ENCODE measurements at places on chromosomes 2 and 18.

GRCh38 chr2:108594982-108595464 lies 60.8 kb downstream of the LIMS1 start:
- DNase-seq = no peak

- no peak for DNase-seq
Measured at GRCh38 chr2:218259099-218259961, 1.5 kb upstream of the GPBAR1 start.

- no peak for DNase-seq
Measured at GRCh38 chr2:65939687-65940086, 495.2 kb upstream of the MEIS1 start.

DNA sequence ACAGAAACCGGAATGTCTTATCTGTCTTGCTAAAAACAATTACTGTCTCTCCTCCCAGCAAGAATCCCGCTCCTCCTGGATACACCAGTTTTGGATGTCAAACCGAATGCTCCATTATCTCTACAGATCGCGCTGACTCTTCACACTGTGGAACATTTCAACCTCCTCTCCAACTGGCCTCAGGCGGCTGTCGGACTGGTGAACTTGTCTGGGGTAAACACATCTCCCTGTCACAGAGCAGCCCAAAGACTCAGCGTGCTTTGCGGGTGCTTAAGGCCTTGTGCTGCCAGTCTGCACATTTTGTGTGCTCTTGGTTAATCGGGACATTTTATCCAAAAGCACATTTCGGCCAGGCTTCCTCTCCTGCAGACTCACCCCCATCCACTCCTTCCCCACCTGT lies 173.1 kb downstream of the ICOS start:
- no peak for DNase-seq

DNA sequence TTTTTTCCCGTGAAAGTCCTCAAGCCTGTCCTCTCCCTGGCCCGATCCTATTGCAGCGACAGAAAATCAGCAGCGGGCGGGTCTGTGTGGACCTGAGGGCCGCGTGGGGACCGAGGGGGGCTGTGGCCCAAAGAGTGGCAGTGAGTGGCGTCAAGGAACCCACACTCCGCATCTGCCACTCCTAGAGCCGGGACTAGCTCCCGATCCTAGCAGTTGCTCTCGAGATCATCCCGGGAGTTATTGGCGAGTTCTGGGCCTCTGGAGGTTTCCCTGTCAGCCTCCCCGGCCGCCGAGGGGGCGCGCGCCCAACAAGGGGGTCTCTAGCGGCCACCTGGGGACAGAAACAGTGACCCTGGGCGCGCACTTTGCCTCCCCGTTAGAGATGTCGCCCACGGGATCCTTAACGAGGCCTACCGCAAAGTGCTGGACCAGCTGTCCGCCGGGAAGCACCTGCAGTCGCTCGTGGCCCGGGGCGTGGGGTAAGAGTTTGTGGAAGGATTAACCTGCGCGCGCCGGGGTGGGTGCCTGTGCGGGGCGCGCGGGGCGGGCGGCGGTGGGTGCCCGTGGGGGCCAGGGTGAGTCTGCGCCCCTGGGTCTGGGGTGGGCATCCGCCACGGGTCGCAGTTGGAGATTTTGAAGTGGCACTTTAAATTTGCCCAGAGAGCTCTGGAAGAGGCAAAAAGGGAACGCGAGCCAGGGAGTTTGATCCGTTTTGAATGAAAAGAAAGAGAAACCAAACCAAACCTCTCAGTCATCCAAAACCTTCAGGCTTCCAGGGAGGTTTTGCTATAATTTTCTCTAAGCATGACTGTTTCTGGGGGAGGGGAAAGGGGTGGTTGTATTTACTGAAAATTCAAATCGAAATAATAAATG lies 3.5 kb downstream of the ADCYAP1 start:
- DNase-seq = no peak

- no peak for DNase-seq
Measured at GRCh38 chr2:126664234-126664633, 8.3 kb downstream of the GYPC start.

- DNase-seq = no peak
Measured at GRCh38 chr18:47815486-47816270, 114.8 kb downstream of the SMAD2 start.

DNA sequence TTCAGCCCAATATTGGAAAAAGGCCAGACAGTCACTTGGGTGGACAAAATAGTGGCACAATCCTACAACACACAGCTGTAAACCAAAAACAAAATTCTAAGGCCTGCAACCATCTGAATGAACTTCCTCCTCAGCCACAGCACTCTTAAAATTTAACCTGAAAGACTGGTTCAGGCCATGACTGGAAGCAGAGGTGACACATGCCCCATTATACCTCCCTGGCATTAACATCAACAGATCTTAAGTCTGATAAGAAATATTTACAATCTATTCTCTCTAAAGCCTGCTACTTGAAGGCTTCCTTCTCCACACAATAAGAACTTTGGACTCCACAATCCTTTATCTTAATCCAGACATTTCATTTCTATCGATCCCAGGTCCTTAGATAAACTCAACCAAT lies 192.4 kb upstream of the LRP1B start:
- DNase-seq = no peak

GRCh38 chr18:73614812-73615211 lies 532.8 kb downstream of the FBXO15 start:
- peak; percentile 68 for DNase-seq

GRCh38 chr2:226625946-226626345 lies 173.7 kb downstream of the IRS1 start:
- no peak for DNase-seq

- no peak for DNase-seq
Measured at GRCh38 chr2:241814643-241815476, 5.9 kb downstream of the NEU4 start.

DNA sequence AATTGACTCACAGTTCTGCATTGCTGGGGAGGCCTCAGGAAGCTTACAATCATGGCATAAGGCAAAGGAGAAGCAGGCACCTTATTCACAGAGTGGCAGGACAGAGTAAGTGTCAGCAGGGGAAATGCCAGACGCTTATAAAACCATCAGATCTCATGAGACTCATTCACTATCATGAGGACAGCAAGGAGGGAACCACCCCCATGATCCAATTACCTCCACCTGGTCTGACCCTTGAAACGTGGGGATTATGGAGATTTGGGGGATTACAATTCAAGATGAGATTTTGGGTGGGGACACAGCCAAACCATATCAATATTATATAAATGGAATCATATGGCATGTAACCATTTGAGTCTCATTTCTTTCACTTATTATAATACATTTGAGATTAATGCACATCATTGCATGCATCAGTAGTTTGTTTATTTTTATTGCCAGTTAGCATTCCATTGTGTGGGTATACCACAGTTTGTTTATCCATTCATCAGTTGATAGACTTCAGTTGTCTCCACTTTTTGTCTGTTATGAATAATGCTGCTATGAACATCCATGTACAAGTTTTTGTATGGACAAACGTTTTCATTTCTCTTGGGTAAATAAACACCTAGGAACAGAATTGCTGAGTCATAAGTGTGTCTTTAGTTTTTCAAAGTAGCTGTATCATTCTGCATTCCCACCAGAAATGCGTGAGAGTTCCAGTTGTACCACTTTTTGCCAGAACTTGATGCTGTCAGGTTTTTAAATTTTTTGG lies 5.8 kb upstream of the SRBD1 start:
- DNase-seq = peak; percentile 53

GRCh38 chr2:129778584-129778877 lies 200.9 kb upstream of the RAB6C start:
- DNase-seq = no peak

- peak; percentile 40 for DNase-seq
Measured at GRCh38 chr18:12041561-12041960, 52.1 kb upstream of the ANKRD62 start.

DNA sequence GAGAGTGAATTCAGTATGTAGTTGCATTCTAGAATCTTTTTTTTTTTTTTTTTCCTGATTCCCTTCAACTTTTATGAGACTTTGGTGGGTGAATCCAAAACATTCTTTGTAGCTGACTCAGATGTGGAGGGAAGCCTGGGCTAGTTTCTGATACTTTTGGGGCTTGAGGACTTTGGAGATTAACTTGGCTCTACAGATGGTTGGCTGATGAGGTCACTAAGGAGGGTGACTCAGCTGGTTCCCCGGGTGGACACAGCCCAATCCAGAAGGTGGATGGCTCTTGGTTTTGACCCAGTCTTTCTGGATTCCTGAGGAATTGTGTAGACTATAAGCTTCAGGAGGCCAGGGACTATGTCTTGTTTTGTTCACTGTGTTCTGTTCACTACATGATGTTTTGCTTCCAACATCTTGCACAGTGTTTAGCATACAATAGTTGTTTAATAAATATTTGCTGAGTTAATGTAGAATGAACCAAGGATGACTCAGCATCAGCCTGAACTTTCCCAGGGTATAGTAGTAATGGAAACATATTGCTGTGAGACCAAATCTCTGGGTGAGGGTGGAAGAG lies 30.5 kb downstream of the LAMA3 start:
- peak; percentile 87 for DNase-seq

DNA sequence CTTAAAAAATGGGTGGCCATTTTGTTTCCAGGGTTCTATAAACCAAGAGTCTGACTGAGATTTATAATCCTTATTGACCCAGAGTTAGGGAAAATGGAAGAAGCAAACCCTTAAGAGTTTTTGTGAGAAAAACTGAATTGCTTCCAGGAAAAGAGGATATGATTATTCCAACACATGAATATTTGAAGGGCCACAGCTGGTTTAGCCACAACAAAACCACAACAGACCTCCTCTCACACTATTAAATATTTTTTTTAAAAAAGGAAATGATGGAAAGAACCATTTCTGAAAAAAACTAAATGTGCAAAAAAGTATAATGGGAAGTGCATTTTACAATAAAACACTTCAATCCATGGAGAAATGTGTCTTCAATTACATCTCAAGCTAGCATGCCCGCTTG lies 182.7 kb downstream of the ETAA1 start:
- DNase-seq = no peak

- peak; percentile 81 for DNase-seq
Measured at GRCh38 chr2:20578895-20579825, 71.7 kb downstream of the HS1BP3 start.

DNA sequence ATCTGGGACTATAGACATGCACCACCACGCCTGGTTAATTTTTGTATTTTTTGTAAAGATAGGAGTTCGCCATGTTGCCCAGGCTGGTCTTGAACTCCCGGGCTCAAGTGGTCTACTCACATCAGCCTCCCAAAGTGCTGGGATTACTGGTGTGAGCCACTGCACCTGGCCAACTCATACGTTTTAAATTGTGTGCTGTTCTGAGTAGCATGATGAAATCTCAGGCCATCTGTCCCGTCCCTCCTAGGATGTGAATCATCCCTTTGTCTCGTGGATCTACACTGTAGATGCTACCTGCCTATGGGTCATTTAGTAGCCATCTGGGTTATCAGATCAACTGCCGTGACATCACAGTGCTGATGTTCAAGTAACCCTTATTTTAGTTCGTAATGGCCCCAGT lies 38.5 kb upstream of the RMP24 start:
- DNase-seq = no peak

DNA sequence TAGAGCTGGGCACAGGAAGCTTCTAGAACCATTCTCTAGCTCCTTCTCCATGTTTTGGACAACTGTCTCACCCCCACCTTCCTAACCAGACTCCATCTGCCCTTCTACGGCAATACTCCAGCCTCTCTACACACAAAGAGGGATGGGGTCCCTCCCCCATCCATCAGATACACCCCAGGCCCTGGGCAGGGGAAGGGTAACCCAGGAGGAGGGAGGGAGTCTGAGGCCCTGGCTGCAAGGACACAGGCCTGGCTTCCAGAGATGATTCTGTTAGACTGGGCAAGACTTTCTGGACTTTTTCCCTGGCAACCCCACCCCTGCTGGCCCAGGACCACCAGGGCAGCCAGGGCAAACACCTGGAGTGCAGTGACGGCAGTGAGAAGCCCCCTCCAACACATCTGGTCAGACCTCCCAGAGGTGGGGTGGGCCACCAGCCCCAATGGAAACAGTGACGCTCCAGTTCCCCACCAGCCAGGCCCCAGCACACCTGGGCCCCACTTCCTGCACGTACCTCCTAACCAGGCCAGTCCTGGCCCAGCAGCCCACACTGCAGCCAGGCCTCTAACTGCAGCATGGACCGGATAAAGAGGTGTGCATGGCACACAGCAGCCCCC lies 6.5 kb downstream of the CYP26B1 start:
- DNase-seq = no peak

- DNase-seq = no peak
Measured at GRCh38 chr18:66616523-66616983, 12.7 kb upstream of the CDH19 start.

DNA sequence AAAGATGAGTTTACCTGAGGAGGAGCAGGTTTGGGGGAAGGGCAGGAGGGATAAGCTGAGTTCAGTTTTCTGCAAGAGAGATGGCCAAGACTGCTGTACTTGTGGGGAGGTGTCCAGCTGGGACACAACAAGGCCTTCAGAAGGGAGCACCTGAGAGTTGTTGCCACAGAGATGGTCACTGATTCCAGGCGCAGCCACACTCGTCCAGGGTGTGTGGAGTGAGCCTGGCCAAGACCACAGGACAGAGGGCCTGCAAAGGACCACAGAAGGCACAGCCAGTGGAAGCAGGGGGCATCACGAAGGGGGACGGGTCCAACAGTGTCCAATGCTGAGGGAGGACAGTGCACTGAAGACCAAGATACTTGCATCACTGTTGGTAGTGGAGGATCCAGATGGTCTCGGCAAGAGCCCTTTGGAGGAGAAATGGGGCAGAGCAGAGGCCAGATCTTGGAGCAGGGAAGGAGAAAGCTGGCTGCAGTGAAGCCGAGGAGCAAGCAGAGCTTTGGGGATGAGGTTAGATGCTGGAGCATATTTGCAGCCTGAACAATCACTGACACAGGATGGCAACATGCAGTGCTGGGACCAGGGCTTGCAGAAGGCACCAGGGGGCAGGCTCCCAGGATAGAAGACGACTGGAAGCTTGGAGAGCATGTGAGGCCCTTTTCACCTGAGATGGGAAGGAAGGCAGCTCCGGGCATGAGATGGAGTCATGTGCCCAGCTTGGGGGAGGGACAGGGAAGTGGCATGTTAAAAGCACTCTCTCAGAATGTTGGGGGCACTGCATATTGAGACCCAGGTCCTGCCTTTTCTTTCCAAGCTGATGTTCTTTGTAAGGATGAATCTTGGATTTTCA lies 214.0 kb downstream of the CYP26B1 start:
- DNase-seq = no peak

- no peak for DNase-seq
Measured at GRCh38 chr2:113765276-113765675, 8.8 kb upstream of the SLC35F5 start.

GRCh38 chr2:74416778-74417177 lies 4.6 kb downstream of the C2orf81 start:
- DNase-seq = no peak
